Eye (tissue), 1 donor: ENCODE measurements at places on chromosomes 1 and 21.

GRCh38 chr1:191714845-191715244, 443.4 kb upstream of the RGS18 start:
- peak; percentile 8 for DNase-seq

- DNase-seq = peak; percentile 25
These were observed 533.4 kb downstream of the MATN1 start for GRCh38 chr1:30189818-30190500.

DNA sequence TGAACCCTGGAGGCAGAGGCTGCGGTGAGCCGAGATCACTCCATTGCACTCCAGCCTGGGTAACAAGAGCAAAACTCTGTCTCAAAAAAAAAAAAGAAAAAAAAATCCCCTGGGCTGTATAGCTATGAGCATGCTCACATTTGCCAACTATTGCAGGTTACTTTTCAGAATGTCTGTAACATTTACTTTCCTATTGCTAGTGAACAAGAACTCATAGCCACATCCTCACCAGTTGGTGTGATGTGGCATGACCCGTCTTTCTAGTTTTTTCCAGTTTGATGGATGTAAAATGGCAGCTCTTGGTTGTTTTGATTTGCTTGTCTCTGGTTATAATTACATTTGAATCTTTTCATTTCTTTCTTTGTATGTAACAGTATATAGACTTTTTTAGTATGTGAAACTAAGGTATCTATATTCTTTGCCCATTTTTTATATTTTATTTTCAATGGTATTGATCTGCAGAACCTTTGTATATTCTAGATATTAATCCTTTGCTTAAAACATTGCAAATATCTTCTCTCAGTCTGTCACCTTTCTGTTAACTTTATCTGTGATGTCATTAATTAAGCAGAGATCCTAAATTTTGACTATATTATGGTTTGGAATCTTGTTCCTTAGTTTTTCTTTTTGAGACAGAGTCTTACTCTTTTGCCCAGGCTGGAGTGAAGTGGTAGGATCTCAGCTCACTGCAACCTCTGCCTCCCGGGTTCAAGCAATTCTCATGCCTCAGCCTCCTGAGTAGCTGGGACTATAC, 11.6 kb downstream of the MED18 start:
- DNase-seq = no peak

DNA sequence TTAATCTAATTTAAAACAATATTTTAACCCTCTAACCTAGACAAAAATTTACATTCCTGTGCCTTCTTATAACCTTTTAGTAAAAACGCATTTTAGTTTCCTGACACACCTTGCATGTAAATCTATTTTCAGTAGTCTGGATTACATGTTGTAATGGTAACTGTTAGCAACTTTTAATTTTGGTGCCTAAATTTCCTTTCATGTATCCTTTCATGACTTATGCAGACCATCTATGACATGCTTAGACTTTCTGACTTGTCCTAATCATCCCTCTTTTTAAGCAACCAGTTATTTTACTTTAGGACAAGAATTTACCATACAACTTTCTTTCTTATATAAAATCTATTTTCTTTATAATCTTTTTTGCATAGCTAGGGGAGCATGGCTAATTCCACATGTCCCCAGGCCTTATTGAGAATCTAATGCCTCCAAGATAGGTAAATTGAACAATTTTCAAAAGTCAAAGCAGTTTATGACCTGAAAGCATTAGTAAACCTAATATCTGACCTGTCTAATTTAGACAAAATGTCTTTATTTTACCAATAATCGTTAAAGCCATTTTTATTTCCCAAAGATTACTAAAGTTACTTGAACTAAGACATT, 57.5 kb upstream of the IL12RB2 start:
- no peak for DNase-seq

GRCh38 chr1:114000406-114000805, 21.1 kb downstream of the OLFML3 start:
- no peak for DNase-seq

DNA sequence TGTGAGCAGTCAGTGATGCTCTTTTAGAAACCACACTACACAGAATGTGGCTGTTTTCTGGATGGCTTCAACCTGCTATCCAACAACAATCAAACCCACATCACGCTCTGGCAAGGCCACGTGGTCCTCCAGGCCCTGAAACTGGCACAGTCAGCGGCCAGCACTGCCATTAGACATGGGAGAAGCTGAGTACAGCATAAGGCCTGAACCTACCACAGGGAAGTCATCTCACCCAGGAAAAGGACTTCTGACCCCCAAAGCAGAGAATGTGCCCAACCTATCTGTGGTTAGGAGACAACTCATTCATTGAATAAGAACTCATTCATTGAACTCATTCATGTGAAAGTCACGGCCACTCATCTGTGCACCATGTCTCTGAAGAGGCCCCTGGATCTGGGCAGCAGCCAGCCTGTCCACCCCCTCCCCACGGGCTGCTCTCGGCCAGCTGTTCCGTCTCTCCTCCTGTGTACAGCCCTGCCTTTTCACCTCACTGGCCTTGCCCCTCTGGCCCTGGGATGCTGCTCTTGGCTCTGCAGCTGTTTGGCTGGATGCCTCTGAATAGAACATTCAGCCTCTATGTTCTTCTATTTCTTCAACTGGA, 41.1 kb downstream of the C1orf198 start:
- DNase-seq = peak; percentile 78

DNA sequence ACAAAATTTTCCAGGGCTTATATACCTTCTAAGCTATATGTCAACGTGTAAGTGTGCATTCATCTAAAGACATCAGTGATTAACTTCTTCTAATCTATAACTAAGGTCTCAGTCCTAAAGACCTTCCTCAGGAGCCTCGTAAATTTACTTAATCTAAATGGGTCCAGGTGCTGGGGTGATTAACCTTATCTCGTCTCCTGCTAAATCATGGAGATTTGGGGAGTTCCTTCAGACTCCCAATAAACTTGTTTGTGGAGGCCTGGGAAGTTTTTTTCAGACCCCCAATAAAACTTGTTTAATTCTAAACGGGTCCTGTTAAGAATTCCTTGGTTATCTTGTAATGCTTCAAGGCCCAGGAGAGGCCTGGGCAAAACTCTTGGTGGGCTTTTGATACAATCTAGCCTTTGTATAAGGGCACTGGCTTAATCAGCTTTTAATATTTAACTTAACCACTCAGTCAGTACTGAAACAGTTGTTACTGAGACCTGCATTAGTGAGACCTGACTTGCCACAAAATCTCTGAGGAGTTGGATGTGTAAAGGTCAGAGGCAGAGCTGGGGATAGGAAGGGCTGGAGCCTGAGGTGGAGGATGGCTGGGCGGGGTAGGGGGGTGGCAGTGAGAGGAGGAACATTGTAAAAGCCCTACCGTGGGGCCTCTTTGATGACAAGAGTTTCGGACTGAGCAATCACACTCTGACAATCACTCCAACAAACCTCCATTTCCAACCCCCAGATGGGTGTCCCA, 6.2 kb upstream of the HMGCS2 start:
- no peak for DNase-seq

DNA sequence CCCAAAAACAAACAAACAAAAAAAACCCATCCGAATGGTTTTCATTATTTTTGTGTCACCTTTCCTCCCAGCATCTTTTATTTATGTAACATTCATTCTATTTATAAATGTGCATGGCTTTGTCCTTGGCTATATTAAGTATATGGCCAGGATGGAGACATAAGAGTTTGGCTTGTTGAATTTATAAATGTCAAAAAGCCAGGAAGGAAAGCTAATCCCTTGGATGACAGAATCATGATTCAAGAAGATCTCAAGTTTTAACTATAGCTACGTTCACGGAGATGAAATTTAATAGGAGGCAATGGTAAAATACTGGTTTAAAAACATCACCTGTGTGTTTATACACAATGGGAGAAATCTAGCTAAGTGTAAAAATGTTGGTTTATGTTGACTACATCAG, 5.0 kb downstream of the CEP170 start:
- no peak for DNase-seq

GRCh38 chr1:204558467-204558866, 42.3 kb downstream of the MDM4 start:
- no peak for DNase-seq

- DNase-seq = no peak
These were observed 4.7 kb downstream of the MYSM1 start for GRCh38 chr1:58695206-58695605.

DNA sequence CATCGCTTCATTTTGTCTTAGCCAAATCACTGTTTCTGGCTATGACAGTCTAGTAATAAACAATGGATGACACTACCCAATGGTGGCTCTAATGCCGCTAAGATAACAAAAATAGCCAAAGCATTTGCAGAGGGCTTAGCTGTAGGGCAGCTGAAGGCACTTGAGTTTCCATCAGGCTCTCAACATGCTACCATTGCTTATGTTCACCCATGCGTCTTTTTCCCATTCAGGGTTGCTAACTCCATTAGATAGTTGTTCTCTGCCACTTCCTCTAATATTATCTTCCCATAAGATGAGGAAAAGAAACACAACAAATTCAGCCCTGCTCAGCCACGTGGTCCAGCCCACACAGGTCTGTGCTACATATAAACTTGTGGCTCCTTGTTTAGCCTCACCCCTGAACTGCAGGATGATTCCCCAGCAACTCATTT, 159.6 kb downstream of the TOMM20 start:
- DNase-seq = no peak

- no peak for DNase-seq
These were observed 39.6 kb upstream of the DOCK7 start for GRCh38 chr1:62727656-62728407.

DNA sequence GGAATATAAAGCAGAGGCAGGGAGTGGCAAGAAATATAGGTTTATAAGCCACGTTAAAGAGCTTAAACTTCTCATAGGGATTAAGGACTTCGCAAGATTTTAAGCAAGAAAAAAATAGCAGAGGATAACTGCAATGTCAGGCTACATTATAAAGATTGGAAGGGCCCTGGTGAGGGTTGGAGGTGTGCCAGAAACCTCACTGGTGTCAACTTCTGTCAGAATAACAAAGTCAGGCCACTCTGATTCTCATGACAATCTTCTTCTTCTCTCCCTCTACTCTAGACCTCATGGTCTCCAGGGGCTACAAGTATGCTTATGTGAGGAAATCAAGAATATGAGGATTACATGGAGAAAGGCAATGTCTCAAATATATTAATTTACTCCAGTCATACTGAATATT, 32.6 kb upstream of the FMO2 start:
- no peak for DNase-seq
